ENCODE measurements at places on chromosomes 12 and 14. TPM values are rescaled to one million over a fixed set of nuclear protein-coding genes. Genes with fewer than 3 reads are reported as not detected.
A peak's percentile ranks its signal among the peaks of the same experiment; 100 is the strongest.

Gene ANKS1B
- total RNA-seq: 15.8 TPM

Gene DNAH10
- total RNA-seq: not detected

GRCh38 chr12:108187831-108188230 lies 58.7 kb downstream of the WSCD2 start:
- H3K36me3 ChIP-seq: no peaks in the 10 kb centered on the region
- H3K4me3 ChIP-seq: no peak overlapping the region
- peaks cover 6% of the 10 kb centered on the region for H3K4me1 ChIP-seq
- no peak overlapping the region for H3K27ac ChIP-seq

DNA sequence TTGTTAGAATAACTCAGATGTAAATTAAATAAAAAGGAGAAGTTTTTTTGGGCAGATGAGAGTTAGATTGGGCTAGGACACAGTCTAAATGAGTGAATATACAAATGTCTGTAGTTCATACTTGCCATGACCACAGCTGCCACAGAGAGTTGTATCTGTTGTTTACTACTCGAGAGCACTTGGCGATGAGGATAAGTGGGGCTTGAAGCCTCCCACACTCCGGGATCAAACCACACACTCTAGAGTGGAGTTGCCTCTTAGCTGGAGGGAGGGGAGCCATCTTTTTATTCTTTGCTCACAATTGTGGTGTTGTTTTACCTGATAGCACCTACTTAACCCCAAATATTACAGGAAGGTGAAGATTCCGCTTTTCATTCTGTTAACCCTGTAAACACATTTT lies 27.5 kb downstream of the BEST3 start:
- DNase-seq: no peak
- no peak overlapping the region for H3K4me3 ChIP-seq
- H3K36me3 ChIP-seq: no peaks in the 10 kb centered on the region
- no peak overlapping the region for H3K27ac ChIP-seq
- H3K27me3 ChIP-seq: no peaks in the 10 kb centered on the region

DNA sequence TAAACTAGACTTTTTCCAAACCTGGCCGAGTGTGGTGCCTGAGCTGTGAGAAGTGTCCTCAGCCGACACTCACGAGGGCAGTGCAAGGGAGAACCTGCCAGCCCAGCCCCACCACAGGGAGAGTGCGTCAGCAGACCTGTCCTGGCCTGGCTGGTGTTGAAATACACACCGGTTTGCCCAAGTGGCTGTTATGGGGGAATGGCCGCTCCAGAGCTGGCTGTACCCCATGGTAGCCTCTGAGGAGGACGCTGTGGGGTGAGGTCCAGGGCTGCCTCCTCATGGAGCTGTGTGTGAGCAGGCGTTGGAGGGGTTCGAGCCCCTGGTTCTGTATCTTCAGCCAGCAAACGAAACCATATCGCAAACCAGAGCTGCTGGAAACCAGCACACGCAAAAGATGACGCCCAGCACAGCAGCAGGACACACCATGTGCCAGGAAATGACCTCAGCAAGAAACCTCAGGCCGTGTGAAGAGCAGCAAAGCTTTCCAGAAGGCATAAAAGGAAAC lies 9.4 kb downstream of the ANKRD9 start:
- no peak for DNase-seq
- peaks cover 6% of the 10 kb centered on the region for H3K36me3 ChIP-seq

DNA sequence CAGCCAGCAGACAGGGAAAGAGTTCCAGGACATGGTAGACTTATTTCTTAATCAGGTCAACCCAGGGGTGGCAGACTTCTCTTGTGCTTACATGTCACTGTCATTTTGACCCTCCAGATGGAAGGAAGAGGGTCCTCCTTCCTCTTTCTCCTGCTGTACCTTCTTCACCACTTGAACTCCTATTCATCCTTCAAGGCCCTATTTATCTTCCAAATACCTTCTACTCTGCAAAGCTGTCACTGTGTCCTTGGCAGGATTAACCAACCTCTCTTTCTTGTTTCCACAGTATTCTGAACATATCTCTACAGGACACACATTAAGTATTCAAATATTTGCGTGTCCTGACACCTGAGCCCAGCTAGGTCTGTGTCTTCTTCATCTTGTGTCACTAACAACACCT lies 163.1 kb downstream of the DICER1 start:
- H3K4me1 ChIP-seq: no peaks in the 10 kb centered on the region
- no peaks in the 10 kb centered on the region for H3K36me3 ChIP-seq
- H3K27me3 ChIP-seq: peaks cover 32% of the 10 kb centered on the region
- H3K4me3 ChIP-seq: no peak overlapping the region
- DNase-seq: no peak

DNA sequence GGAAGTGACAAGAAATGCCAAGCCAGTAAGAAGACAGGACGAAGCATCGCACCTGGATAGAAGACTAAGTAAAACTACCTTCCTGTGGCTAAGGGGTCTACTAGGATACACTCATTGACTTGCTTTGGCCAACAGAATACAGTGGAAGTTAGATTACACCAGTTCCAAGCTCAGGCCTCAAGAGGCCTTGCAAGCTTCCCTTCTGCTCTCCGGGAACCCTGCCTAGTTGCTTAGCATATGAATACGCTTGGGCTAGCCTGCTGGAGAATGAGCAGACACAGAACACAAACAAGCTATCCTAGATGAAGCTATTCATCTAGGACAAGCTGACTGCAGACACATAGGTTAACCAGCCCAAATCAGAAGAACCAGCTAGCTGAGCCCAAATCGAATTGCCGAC lies 97.0 kb downstream of the DPF3 start:
- H3K27me3 ChIP-seq: no peaks in the 10 kb centered on the region
- H3K27ac ChIP-seq: no peak overlapping the region
- no peak for DNase-seq
- H3K36me3 ChIP-seq: no peaks in the 10 kb centered on the region
- H3K4me1 ChIP-seq: no peaks in the 10 kb centered on the region

DNA sequence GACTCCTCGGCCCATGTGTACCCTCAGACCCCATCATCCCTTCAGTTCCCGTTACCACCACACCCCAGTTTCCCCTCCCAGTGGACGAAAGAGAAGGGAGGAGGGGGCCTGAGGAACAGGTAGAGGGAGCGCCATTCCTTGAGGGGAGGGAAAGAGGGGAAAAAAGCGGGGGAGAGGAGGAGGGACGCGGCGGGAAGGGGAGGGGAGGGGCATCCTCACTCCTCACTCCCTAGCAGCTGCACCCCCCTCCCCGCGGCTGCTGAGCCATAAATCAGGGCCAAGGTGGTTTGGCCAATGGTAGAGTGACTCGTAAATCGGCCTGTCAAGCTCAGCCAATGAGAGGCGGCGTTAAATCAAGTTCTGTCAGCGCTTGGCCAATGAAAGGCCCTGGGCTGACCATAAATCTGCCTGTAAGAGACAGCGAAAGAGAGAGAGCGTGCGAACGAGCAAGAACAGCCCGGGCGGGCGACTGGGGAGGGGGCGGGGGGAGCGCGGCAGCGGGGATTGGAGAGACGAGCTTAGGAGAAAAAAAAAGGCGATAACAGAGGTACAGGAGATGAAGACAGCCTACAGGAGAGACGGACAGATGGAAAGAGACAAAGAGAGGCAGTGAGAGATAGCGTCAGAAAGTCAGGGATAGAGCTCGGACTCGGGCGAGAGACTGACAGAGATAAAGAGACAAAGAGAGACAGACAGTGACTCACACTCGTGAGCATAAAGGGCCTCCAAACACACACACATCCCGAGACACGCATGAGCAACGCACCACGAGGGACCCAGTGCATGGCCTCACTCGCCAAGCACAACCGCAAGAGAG lies 5.1 kb downstream of the GPR84 start:
- H3K27me3 ChIP-seq: no peaks in the 10 kb centered on the region
- peak; percentile 85 for DNase-seq
- peak overlapping the region; percentile 40 for H3K4me3 ChIP-seq
- H3K36me3 ChIP-seq: no peaks in the 10 kb centered on the region
- peaks cover 31% of the 10 kb centered on the region for H3K4me1 ChIP-seq
